ENCODE measurements at places on chromosomes 12 and 14.
A peak's percentile ranks its signal among the peaks of the same experiment; 100 is the strongest.

GRCh38 chr14:47715330-47715729, 39.9 kb upstream of the MDGA2 start:
- no peak for DNase-seq

DNA sequence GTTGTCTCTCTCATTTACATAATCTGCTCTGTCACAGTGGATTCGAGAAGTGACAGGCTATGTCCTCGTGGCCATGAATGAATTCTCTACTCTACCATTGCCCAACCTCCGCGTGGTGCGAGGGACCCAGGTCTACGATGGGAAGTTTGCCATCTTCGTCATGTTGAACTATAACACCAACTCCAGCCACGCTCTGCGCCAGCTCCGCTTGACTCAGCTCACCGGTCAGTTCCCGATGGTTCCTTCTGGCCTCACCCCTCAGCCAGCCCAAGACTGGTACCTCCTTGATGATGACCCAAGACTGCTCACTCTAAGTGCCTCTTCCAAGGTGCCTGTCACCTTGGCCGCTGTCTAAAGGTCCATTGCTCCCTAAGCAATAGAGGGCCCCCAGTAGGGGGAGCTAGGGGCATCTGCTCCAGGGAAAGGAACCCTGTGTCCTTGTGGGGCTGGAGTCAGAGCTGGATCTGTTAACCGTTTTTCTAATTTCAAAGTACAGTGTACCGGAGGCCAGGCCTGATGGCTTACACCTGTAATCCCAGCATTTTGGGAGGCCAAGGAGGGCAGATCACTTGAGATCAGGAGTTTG, 5.1 kb downstream of the ERBB3 start:
- DNase-seq: no peak

GRCh38 chr12:49818241-49818895, 9.8 kb downstream of the NCKAP5L start:
- DNase-seq: no peak

DNA sequence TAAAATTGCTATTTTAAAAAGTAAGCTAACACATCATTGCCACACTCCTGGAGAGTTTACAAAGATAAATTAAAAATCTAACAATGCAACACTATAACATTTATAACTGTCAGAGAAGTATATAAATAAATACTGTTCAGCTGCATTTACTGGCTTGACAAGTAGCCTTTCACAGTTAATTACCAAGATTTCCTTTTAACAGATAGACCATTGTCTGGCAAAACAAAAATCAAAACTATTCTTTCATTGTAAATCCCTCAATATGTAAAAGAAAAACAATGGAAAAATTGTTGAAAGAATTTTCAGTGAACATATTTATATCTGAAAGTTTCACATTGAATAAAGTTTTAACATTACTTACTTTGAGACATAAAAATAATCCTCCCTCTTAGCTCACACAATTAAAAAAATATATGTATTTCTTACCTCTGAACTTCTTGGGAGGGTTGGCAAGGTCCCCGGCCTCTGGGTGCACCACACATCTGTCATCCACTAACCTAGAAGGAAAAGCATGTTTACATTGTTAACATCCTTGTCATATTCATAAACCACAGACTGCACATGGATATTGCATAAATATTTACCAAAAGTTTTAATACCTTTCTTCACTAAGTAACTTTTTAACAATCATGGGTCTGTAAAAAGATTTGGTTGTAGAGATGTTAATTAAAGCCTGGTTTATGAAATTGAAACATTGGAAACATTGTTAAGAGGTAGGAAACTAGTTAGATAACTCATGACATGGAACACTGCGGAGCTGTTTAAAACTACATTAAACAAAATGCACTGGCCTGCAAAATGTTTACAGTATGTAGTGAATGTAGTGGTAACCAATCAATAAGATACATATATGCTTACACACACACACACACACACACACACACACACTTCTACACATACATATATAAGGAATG, 43.0 kb downstream of the ITPR2 start:
- no peak for DNase-seq

DNA sequence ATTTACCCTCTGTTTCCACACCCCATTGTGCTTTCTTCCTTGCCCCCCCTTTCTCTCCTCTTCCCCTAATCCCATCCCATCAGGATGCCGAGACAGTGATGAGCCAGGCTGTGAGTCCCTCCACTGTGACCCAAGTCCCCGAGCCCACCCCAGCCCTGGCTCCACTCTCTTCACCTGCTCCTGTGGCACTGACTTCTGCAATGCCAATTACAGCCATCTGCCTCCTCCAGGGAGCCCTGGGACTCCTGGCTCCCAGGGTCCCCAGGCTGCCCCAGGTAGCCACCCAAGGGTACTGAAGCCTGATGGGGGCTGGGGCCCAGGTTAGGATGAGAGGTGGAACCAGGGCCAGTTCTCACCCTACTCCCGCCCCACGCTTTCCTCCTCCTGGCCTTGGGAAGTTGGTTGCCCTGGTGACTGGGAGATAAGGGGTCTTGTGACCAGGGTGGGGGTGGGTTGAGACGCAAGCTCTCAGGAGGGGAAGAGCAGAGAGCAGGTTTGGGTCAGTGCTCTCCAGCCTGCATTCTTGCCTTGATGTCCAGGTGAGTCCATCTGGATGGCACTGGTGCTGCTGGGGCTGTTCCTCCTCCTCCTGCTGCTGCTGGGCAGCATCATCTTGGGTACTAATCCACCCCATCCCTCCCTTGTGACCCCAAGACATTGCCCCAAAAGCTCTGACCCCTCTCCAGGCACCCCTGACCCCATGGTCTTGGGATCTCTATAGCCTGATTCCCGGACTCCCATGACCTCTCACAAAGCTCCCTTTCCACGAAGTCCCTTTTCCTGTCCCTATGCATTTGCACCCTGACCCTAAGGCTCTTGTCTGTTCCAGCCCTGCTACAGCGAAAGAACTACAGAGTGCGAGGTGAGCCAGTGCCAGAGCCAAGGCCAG, 1.2 kb downstream of the AMHR2 start:
- DNase-seq: no peak

DNA sequence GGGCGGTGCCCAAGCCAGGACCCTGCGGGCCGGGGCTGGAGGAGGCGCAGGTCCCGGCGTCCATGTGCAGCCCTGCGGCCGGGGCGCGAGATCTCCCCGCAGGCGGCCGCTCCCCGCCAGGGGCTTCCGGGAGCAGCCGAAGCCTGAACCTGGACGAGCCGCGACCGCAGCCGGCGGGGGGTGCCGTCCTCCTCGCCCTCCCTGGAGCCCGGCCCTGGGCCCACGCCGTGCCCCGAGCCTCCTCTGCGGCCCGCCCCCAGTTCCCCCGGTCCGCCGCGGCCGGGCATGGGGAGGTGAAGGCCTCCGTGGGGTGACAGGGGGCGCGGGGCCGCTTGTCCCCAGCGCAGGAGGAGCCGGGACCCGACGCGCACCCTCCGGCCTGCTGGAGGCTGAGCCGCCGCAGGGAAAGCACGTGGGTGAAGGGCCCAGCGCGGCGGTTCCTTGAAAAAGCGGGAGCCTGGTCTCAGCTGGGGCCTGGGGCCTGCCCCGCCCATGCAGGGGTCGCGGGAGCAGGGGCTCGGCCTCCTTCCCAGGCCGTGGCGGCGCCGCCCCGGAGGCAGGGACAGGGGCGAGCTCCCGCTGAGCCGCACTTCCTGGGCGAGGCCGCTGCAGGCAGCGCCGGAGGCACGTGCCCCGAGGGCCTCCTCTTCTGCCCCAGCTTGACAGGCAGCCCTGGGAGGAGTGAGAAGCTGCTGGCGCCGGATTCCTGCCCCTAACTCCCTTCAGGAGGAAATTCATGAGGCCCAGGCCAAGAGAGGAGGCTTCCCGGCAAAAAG, 55.6 kb upstream of the PPP2R5C start:
- peak; percentile 85 for DNase-seq

DNA sequence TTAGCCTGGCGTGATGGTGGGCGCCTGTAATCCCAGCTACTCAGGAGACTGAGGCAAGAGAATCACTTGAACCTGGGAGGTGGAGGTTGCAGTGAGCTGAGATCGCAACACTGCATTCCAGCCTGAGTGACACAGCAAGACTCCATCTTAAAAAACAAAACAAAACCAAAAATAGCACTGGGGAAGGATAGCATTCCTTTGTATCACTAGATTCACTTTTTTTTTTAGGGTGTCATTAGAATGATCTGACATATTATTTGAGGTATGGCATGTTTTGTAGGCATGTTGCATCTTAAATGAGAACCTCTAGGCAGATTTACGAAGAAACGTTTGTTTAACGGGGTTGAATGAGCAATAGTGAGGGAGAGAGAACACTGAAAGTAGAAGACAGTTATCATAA, 16.8 kb upstream of the FAR2 start:
- no peak for DNase-seq

DNA sequence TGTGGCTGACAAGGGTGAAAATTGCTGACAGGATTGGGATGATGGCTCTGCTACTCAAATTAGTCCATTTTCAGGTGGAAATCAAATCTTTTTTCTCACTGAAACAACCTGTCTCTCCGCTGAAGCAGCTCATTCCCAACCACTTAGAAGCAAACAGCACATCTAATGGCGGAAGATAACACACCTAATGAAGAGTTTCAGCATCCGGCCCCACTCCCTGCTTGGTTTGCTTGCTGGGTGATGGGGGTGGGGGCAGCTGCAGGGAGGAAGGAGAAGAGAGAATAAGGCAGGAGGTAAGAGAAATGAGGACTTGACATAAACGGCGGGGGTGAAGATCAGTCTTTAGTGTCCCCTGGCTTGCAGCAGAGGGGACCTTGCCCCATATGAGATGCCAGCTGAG, 4.0 kb downstream of the SYNDIG1L start:
- no peak for DNase-seq

- DNase-seq: no peak
Observed at GRCh38 chr14:101557811-101558738, 3.2 kb upstream of the DIO3 start.

GRCh38 chr12:14920475-14921126, 17.7 kb downstream of the ERP27 start:
- no peak for DNase-seq

DNA sequence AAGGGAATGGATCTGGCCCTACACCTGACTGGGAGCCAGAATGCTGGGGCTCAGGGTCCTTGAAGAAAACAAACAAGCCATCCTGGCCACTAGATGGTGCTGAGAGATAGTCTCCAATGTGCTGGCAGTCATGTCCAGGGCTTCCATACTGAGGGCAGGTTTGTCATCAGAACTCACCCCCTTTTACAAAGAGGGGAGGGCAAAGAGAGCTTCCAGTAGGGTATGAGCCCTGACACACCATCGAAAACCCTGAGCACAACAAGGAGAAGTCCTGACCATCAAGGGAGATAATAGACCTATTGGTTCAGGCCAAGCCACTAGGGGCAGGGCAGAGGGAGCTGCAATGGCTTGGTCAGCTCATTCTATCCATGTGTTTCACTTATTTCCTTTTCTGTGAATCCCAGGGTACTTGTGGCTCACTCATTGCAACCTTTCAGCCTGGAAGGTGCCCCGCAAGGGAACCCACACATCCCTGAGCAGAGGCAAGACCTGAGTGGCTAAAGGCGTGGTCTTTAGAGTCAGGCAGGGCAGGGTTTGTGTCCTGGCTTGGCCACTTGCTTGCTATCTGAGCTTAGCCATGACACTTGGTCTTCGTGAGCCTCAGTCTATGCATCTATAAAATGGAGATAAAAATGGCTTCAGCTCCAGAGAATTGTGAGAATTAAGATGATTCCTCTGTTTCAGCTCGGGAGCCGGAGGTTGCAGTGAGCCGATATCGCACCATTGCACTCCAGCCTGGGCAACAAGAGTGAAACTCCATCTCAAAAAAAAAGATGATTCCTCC, 6.2 kb upstream of the PLEKHH1 start:
- DNase-seq: peak; percentile 71

- no peak for DNase-seq
Observed at GRCh38 chr12:115999582-115999981, 277.9 kb downstream of the MED13L start.

- no peak for DNase-seq
Observed at GRCh38 chr12:128796439-128797118, 27.2 kb downstream of the SLC15A4 start.

DNA sequence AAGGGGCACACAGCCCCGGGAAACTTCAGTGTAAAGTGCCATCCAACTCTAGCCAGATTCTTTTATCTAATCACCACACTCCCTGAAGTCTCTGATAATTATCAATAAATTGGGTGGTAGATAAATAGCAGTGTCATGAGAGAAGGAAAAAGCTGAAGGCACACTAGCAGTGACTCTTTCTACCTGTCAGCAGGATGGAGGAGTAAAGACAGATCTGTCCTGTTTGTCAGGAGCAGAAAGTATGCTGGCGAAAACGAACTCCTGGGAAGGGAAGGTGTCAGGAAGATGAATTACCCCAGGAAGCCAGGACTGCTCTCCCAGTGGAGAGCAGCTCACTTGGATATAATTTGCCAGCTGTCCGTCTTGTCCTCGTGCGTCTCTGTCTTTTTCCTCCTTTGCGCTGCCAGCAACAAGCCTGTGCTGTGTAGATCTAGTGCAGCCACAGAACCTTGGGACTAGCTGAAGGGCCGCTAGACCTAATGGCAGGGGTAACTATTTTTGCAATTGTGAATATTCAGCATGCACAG, 981.9 kb downstream of the DIO2 start:
- DNase-seq: no peak

DNA sequence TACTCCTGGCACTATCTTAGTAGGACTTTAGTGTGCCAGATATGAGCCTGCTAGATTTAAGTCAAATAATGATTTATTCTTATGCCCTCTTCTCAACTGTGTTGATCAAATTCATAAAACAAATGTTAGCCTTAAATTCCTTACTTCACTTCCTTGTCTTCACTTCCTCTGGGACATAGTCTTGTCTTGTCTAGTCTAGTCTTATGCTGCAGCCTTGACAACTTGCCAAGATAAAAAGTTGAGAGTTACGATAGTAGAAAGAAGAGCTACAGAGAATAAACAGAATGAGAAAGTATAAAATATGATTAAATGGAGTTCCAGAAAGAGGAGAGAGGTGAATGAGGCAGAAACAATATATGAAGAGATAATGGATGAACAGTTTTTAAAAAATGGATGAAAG, 378.1 kb downstream of the DAD1 start:
- no peak for DNase-seq

DNA sequence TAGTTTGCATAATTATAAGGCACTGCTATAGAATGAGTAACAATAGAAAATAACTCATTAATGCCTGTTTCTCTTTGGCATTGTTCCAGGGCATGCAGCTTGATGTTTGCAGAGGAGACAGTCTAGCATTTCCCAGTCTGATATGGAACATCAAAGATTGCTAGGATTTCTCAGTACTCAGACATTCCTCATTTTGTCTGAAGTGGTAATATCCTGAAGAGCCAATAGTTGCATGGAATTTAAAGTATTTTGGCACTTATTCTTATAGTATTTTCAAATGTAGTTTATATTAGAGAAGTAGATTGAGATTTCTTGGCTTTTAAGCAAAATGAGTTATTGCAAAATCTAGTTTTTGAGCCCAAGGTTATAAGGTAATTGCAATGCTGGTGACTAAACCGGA, 337.3 kb upstream of the E2F7 start:
- peak; percentile 32 for DNase-seq

All from retina (tissue), 1 donor.